HepG2 (cell line): ENCODE measurements at places on chromosomes 11 and 22. TPM values are rescaled to one million over a fixed set of nuclear protein-coding genes. Genes with fewer than 3 reads are reported as not detected.

MRGPRX3 gene
- total RNA-seq, result not detected in 2 replicates

GRAMD1B gene
- total RNA-seq, result not detected in 2 replicates

DNAJB7 gene
- total RNA-seq, result not detected in 2 replicates

GPHA2 gene
- 11.6 and 19.1 TPM in 2 replicates for total RNA-seq

OR4B1 gene
- not detected in 2 replicates for total RNA-seq

FOLH1 gene
- not detected in 2 replicates for total RNA-seq

NFAM1 gene
- total RNA-seq, result not detected in 2 replicates

RFPL1 gene
- not detected in 2 replicates for total RNA-seq

ZNF214 gene
- total RNA-seq, result 1.9 and 2.6 TPM in 2 replicates

ART1 gene
- total RNA-seq, result not detected in 2 replicates

OR2D3 gene
- not detected in 2 replicates for total RNA-seq

CARD18 gene
- not detected in 2 replicates for total RNA-seq

OR5B3 gene
- not detected in 2 replicates for total RNA-seq

UPK3A gene
- 10.0 and 10.5 TPM in 2 replicates for total RNA-seq

DEUP1 gene
- total RNA-seq, result not detected in 2 replicates

SLC17A6 gene
- not detected in 2 replicates for total RNA-seq

MN1 gene
- not detected in 2 replicates for total RNA-seq

EMID1 gene
- 0.21 and 0.82 TPM in 2 replicates for total RNA-seq

MRGPRX4 gene
- total RNA-seq, result 0.18 and 0.36 TPM in 2 replicates

ZFP91 gene
- 38.6 and 48.5 TPM in 2 replicates for total RNA-seq

MS4A3 gene
- total RNA-seq, result not detected in 2 replicates

KDM4D gene
- total RNA-seq, result 1.3 and 2.0 TPM in 2 replicates
